ENCODE measurements at places on chromosomes 2 and 18.

GRCh38 chr2:21367421-21367820, 243.7 kb downstream of the TDRD15 start:
- no peak for DNase-seq

- no peak for DNase-seq
Measured at GRCh38 chr2:45705233-45705632, 53.8 kb downstream of the PRKCE start.

- no peak for DNase-seq
Measured at GRCh38 chr2:150710041-150710440, 222.6 kb upstream of the RND3 start.

- no peak for DNase-seq
Measured at GRCh38 chr18:33805592-33805991, 227.6 kb downstream of the ASXL3 start.

GRCh38 chr2:202149155-202149762, 76.2 kb downstream of the KIAA2012 start:
- peak; percentile 53 for DNase-seq

GRCh38 chr2:151637271-151637781, 97.0 kb downstream of the NEB start:
- peak; percentile 1 for DNase-seq

DNA sequence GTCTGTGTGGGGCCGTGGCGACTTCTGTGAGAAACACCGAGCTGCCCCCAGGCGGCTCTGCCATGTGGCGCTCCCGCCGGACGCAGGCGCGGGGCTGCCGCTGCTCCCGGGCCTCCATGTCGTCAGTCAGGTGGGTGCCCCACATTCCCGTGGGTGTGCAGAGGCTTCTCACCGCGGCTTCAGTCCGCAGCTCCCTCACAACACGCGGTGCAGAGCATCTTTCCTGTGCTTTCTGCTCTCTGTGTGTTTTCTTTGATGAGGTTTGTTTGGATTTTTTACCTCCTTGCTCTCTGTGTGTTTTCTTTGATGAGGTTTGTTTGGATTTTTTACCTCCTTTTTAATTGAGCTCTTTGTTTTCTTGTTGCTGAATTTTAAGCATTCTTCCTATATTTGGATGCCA, 13.0 kb downstream of the AQP12A start:
- no peak for DNase-seq

- no peak for DNase-seq
Measured at GRCh38 chr2:198776616-198777406, 680.9 kb downstream of the SATB2 start.

GRCh38 chr2:149692961-149693396, 105.4 kb upstream of the MMADHC start:
- DNase-seq = no peak

DNA sequence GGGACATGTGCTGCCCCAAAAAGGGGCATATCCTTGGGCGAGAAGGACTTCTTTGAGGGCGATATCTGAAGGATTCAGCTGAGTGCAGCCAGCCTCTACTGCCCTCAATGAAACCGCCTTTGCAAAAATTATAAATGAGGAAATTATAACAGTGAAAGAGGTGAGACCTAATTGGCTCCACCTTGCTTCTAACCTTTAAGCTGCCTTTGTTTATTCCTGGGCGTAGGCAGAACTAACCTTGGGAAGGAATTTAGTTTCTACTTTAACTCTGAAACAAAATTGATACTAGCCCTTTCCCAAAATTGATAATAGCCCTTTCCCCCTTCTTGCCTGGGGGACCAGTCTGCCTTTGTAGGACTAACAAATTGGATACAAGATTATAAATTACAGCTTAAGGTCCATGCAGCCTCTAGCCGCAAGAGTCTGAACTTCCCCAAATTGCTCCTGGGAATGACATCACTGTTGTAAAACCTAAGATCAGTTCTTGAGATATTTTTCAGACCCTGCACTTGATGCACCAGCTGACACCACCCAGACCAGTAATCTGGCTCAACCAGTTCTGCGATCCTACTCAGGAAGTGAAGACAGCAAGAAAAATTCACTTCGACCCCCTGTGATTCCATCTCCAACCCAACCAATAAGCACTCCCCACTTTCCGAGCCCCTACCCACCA, 36.0 kb upstream of the ASAP2 start:
- no peak for DNase-seq

- DNase-seq = no peak
Measured at GRCh38 chr2:120222186-120223033, 790 bp downstream of the TMEM185B start.

GRCh38 chr2:207883002-207883780, 113.5 kb upstream of the FZD5 start:
- DNase-seq = no peak

- DNase-seq = peak; percentile 69
Measured at GRCh38 chr2:46984642-46985476, 69.3 kb upstream of the MCFD2 start.

- no peak for DNase-seq
Measured at GRCh38 chr2:105502625-105503334, 103.9 kb upstream of the FHL2 start.

- no peak for DNase-seq
Measured at GRCh38 chr2:101569886-101570520, 95.1 kb upstream of the RFX8 start.

DNA sequence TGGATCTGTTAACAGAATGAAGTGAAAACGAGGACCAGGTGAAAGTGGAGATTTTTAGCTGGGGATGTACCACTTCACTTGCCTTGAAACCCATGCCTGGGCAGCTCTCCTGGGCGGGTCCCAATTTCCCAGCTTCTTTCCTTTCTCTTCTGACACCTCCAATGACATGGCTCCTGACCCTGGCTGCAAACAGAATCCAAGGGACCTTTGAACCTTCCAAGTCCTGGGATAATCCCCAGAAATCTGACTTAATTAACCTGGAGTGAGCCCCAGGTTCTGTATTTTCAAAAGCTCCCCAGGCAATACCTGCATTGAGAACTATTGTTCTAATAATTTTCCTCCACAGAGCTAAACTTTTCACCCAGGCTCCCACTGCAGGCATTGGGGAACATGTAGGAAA, 495.9 kb downstream of the CNTNAP5 start:
- DNase-seq = no peak

GRCh38 chr18:56889621-56890020, 238.5 kb downstream of the WDR7 start:
- DNase-seq = no peak

DNA sequence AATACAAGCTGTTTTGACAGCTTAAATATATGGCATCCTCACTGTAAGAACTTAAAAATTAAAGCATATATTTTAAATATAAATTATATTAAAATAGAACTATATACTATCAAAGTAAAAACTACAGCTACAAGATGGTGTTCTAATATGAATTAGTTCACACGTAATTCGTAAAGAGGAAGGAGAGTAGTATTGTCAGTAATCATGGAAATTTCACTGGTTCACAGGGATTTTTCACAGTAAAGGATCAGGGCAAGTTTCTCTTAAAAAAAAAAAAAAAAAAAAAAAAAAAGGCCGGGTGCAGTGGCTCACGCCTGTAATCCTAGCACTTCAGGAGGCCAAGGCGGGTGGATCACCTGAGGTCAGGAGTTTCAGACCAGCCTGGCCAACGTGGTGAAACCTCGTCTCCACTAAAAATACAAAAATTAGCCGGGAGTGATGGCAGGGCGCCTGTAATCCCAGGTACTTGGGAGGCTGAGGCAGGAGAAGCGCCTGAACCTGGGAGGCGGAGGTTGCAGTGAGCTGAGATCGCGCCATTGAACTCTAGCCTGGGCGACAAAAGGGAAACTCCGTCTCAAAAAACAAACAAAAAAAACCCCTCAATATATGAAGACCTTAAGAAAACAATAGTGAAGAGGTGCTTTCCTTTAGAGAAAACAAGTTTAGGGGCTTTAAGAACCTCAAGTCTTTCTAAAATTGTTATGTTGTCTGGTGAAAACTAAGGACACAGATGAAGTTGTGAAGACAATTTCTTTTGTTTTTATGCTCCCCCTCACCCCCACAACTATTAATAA, 32.5 kb downstream of the PNO1 start:
- DNase-seq = no peak

DNA sequence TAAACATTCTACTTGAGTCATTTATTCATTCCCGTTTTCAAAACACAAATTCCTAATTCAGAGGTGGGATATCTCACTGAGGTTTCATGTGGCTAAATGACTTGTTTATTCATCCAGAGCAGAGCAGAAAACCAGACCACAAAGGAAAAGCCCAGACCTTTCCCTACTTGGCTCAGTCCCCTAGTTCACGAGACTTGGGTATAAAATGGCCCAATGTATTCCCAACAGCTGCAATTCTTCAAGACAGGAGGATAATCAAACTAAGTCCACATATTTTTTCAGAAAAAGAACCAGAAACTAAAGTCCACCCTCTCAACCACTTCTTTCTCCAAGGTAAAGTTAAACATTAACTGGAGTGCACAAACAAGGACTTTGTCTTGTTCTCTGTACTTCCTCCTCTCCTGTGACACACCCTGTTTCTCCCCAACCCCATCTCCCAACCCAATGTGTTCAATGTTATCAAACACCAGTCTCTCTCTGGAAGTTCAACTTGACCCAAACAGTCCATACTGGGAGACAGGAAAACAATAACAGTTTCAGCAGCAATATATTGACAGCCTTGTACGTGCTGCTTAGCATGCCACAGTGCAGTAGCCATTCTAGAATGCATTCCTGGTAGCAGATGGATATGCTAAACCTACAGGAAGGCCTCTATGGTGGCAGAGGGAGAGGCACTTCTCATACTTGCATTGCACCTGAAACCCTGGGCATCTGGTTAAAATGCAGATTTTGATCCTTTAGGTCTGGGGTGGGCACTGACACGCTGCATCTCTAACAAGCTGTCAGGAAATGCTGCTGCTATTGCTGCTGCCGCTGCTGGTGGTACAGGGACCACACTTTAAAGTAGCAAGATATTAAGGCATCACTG, 110.7 kb downstream of the INO80D start:
- DNase-seq = no peak

DNA sequence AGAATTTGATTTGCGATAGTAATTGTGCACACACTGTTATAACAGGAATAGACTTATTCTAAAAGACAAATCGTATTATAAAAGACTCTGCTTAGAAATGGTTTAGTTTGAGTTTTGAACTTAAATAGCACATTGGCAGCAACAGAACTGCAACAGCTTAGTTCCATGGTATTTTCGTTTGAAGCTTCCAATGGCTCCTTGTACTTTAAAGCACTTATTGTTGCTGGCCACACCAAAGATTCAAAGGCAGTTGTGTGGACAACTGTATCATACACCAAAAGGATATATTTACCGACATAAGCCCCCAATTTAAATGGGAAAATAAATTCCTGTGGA, 627 bp downstream of the WIPF1 start:
- no peak for DNase-seq

- DNase-seq = no peak
Measured at GRCh38 chr2:85705680-85706039, 11.5 kb downstream of the GNLY start.

DNA sequence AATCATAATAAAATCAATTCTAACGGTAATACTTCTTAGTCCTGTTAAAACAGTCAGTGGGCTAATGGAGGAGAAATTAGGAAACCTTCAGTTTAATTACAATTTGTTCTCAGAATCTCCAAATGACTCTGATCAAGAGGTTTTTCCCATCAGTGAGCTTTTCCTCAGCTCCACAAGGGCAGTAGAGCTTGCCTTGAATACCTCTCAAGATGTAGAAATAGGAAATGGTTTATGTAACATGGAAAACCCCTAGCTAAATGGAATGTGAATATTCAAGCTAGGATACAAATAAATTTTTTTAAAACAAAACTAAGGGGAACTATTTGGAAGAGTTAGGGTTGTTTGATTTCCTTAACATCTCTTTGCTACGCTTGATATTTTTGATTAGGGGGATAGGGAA, 87.5 kb downstream of the PLEKHM3 start:
- DNase-seq = no peak

DNA sequence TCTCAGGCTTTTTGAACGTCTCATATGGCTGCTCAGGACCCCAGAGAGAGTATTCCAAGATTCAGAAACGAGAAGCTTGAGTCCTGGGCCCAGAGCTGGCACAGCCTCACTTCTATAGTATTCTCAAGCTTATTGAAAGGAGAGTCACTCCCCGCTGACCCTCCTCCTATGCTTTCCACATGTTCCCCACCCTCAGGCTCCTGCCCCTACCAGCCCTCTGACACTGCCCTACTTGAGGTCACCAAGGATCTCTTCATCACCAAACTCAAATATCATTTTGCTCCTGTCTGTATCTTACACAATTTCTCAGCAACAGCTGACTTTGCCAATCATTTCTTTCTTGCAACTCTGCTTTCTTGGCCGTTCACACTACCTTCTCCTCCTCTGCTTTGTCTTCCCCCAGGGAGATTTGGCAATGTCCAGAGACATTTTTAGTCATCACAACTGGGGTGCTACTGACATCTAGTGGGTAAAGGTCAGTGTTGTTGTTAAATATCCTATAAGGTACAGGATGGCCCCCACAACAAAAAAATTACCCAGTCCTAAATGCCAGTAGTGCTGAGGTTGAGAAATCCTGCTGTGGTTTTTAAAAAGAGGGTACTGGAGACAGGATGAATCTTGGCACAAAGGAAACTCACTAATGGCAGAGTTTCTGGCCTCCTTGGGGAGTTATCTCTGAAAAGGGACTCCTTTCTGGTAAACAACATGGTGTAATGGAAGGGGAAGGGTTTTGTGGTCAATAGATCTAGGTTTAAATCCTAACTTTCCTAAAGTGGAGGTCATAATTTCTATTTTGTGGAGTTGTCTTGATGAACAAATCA, 26.9 kb upstream of the INSIG2 start:
- no peak for DNase-seq

- DNase-seq = no peak
Measured at GRCh38 chr2:161090411-161090810, 69.8 kb upstream of the TANK start.

DNA sequence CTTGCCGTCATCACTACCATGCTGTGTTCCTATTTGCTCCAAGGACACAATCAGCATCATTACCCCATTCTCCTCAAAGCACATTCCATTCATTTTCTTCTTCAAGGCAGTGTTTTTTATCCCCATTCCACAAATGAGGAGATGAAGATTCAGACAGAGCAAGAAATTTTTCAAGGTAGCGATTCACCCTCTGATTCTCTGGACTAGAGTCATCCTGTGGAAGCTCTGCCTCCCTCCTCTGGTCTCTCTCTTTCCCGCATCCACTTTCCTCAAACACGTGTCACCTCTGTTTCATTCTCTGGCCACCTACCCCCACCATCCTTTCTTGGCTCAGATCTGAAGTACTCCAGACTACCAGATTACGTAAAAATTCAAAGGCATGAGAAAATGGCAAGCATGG, 297.9 kb downstream of the SOX11 start:
- no peak for DNase-seq

DNA sequence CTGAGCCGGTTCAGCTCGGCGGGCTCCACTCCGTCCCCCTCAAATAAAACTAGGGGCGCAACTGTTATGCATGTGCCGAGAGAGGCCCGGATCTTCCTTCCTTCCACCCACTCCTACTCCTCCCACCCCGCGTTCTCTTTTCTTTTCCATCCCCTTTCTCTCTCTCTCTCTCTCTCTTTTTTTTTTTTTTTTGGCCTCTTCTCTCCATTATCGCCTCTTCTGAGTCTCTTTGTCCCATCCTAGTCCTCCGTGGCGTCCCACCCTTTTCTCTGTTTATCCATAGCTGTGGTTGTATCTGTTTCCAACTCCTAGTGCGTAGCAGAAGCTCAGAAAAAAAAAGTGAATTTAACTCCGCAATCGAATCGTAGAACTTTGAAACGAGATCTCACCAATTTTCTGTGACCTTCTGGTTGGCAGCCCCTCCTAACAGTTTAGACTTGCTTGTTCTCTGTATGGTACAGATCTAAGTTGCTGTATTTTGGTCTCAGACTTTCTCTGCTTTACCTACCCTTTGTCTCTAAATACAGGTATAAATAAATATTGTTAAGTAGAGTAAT, 3.6 kb downstream of the RAX start:
- no peak for DNase-seq
